ENCODE measurements at places on chromosomes 2 and 18.

GRCh38 chr2:201618744-201619662 lies 24.3 kb downstream of the TMEM237 start:
- no peak for DNase-seq

DNA sequence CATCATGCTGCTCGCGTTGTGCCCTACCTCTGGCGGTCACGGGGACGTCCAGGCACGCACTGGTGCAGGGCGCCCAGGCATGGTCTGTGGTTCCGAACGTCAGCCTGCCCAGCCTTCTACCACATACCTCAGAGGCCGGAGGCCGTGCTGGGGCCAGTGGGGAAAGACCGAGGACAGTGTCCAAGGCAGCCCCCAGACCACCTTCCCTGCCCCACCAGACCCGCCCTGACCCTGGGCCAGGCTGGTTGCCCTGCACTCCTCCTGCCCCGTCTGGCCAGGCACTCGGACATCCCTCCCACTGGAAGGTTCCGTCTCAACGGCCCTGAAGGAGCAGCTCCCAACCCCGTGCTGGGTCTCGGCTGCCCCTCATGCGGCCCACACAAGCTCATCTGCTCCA lies 32.8 kb downstream of the SLC66A2 start:
- DNase-seq = peak; percentile 24

DNA sequence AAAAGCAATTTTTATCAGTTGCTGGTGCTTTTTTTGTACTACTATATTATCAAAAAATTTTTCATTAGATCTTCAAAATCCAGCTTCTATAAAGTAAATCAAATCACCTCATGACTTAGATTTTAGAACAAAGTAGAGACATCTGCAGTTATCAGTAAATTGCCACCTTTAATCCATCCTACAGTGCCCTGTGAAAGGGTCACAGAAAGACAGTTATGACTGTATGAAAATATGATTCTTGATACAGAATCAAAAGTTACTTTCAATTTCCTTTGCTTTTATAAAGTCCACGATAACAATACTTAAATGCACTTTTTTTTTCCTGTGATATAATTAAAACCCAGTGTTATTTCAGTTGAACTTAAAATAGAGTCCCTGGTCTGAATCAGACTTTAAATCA lies 61.4 kb downstream of the PRPF40A start:
- DNase-seq = no peak

DNA sequence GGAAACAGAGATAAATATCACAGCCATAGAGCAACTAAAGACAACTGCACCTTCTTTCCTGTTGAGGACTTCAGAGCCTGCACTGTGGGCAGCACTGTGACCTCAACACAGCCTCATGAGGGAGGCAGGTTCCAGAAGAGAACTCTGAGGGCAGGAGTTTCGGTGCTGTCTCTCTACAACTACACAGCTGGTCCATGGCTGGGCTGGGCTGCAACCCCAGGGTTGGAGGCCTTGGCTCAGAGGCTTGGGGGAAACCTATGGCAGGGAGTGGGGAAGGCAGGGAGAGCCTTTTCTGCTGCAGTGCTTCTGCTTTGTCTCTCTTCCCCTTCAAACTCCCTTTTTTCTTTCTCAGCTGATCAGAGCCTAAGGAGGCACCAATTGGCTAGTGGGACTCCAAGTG lies 66.5 kb downstream of the MRO start:
- no peak for DNase-seq

- DNase-seq = no peak
Observed at GRCh38 chr2:69138247-69138772, 125.3 kb downstream of the ANTXR1 start.

GRCh38 chr18:23228102-23229061 lies 93.1 kb downstream of the CABLES1 start:
- DNase-seq = peak; percentile 64

GRCh38 chr2:232502911-232503808 lies 15.5 kb upstream of the ECEL1 start:
- peak; percentile 54 for DNase-seq

DNA sequence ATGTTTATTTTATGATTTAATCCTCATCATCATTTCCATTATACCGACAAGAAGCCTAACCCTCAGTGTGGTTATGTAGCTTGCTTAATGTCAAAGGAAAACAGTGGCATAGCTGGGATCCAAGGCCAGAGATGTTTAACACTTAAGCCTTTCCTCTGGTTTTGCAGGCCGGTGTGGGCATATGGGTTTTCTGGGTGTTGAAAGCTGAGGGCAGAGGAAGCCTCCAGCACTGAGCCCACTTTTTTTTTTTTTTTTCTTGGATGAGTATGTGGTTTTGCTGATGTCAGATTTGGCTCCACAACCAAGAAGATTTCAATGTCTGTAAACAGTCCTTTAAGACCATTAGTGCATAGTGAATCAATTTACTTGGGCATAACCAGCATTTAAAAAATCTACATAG lies 41.3 kb downstream of the LHCGR start:
- DNase-seq = no peak

GRCh38 chr2:159728629-159729028 lies 16.3 kb downstream of the MARCHF7 start:
- no peak for DNase-seq

DNA sequence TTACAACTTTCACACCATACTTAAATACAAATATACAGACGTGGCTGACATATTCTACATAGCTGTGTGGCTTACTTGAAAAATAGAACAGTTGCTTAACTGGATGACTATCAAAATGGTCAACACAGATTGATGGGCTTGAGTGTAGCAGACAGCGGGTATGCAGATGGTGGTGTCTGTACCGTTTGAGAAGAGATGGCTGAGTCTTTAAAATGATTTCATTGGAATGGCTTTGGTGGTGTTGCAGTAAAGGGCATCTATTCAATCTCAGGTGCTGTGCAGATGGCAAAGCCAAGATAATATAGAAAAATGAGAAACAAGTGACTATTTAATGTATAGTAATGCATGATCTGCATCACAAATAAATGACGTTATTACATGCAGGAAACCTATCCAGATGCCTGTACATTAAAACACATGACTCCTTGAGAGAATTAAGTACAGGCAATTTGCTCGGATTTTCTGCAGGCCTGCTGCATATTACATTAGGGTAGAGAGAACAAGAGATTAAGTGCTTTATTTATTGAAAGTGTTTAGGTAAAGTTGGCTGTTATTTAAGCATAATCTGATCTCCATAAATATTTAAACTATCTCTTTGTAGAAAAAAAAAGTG lies 68.5 kb downstream of the AGPS start:
- no peak for DNase-seq

GRCh38 chr2:144942516-144943256 lies 422.8 kb upstream of the ZEB2 start:
- DNase-seq = no peak

DNA sequence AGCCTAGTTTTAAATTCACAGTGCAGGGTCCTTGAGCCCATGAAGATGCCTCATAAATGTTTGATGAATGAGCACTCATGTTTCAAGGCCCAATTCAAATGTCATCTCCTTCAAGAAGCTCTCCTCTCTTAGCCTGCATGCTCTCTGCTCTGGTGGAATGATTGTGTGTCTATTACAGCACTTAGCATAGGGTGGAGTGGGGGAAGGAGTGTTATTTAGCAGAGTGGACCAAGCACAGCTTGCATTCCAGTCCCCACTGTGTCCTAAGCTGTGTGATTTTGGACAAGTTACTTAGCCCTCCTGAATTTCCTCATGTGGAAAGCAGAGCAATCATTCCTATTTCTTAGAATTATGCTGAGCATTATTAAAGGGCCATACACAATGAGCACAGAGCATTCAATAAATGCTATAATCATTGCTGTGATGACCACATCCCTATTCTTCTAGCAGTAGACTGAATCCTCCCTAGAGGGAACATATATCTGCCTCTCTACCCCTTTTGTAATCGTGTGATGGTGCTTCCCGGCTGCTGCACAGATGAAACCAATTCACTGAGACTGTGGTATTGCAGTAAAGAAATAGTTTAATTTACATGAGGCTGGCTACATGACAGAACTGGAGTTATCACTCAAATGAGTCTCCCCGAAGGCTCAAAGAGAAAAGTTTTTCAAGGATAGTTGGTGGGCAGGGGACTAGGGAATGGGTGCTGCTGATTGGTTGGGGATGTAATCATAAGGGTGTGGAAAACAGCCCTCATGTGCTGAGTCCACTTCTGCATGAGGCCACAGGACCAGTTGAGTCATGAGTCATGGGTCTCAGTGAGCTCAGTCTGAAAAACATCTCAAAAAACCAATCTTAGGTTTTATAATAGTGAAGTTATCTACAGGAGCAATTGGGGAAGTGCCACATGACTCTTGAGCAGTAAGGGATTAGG lies 173.4 kb upstream of the NDUFV2 start:
- DNase-seq = no peak

- DNase-seq = no peak
Observed at GRCh38 chr2:191183081-191183480, 32.3 kb upstream of the STAT4 start.

- DNase-seq = no peak
Observed at GRCh38 chr2:205086662-205087061, 541.4 kb downstream of the PARD3B start.

- no peak for DNase-seq
Observed at GRCh38 chr2:240964704-240965295, 33.6 kb upstream of the SNED1 start.

DNA sequence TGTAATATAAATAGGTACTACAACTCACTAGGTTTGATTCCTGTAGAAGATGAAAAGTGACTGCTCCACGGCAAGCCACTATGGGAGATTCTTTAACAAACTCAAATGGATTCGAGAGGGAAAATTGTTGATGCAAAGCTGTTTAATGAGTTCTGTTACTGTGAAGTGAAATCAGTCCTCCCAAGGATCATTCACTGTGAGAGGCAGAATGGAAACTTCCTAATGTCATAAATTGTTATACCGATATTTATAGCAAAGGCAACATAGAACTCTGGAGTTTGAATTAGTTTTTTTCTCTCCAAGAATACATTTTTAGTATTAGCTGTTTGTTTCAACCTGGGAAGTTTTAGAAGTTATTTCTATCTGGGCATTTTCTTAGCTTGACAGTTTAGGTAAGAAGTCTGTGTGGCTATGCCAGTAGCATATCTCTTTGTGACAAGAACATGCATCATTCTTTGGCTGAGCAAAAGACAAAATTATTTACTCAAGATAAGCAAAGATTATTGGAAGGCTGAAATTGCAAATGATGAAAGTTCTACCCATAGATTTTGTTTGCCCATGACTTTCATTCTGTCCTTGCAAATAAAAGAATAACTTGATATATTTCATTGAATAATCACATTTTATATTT lies 979.7 kb downstream of the DPP10 start:
- no peak for DNase-seq
